ENCODE measurements at places on chromosomes 1 and 21. TPM values are rescaled to one million over a fixed set of nuclear protein-coding genes. Genes with fewer than 3 reads are reported as not detected.

The FCRL1 gene
- total RNA-seq, result 0.65 TPM

The FTCD gene
- total RNA-seq, result 3.8 TPM

The ITGB2 gene
- 9.6 TPM for total RNA-seq

- no peak for DNase-seq
These were observed 84.7 kb upstream of the LYPLAL1 start for GRCh38 chr1:219088778-219089557.

DNA sequence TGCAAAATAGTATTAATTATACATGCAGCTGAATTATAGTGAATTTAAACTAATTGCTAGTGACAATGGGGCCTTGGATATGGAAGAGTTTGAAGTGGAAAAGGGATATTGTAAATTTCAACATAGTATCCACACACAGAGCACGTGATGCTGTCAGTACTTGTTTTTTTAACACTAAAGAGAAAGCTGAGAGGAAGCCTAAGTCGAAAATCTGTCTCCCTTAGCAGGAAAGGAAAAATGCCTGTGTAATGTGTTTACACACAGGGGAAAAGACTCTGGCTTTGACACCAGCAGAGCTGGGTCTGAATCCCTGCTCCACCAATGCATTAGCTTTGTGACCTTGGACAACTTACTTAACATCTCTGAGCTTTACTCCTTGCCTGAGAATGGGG is 42.6 kb downstream of the PCSK9 start:
- DNase-seq, result no peak

DNA sequence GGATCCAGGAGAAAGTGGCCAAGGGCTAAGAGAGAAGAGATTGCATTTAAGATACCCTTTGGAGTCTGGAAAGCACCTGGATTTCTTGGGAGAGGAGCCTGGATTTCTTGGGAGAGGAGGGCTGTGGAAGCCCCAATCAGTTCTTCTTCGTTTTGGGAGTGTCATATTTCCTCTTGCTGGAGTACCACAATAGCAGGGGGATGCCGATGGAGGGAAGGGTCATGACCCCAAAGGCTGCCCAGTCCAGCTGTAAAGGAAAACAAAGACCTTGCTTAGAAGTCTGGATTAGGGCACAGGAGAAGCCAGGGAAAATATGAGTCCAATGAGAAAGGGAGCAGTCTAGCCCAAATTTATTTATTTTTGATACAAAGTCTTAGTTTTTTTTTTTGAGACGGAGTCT is 11.3 kb downstream of the SSR2 start:
- no peak for DNase-seq

GRCh38 chr21:28971171-28971570 is 21.5 kb downstream of the LTN1 start:
- no peak for DNase-seq

DNA sequence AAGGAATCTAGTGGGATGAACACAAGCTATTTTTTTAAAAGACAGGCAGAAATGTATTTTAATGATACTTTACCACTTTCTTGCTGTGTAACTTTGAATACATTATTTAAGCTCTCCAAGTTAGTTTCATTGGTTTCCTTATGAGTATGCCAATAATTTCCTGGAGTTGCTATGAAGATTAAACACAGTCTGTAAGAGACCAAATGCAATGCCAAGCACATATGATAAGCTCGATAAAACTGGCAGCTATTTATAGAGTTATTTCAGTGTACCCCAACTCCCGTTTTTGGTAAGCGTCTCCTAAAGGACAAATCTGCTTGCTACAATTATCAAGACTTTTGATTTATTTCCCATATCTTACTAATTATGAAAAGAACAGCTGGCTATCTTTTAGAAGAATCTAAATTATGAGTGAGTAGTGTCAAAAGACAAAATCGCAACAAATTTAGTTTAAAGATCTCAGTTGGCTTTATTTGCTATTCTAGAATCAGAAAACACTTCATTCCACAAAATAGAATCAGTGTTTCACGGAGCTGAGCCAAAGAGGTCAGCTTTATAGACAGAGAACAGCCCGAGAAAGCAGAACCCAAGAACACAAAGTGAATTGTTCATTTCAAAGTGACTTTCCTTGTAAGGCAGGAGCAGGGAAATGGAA is 7.2 kb upstream of the MAP10 start:
- no peak for DNase-seq

GRCh38 chr21:14870853-14871149 is 194.0 kb downstream of the NRIP1 start:
- DNase-seq, result no peak

GRCh38 chr1:52551507-52552235 is 1.2 kb downstream of the TUT4 start:
- DNase-seq, result no peak

- no peak for DNase-seq
These were observed 49.0 kb upstream of the ACOT11 start for GRCh38 chr1:54499097-54499359.

DNA sequence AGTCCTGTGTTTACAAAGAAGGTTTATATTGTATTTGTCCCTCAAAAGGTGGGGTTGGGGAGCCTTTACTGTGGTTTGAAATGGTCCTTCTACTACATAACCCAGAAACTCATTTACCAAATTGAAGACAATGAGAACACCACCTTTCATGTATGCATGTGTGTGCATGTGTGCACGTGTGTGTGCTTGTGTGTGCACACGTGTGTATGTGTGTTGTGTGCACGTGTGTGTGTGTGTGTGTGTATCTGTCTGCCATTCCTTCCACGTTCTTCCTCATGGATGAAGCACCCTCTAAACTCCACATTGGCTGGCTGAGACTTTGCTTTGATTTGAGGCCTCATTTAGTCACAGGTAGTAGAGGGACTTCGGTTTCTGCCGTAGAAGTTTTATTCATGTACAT is 138.2 kb downstream of the EDEM3 start:
- no peak for DNase-seq

DNA sequence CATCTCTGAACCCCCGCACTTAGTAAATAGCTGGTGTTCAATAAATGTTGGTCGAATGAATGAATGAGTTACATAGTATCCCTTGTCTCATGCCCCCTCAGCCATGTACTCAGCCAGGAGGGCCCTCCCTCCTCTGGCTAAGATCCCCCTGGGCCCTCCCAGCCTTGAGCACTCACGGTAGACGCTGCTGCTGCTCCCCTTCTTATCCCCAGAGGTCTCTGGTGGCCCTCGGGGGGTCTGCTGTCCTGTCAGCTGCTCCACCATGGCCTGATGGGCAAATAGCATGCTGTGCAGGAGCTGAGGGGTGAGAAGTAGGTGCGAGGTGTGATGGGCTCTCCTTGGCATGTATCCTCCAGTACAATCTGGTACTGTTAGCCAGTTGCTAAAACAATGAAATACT is 1.9 kb downstream of the ETV3L start:
- no peak for DNase-seq

DNA sequence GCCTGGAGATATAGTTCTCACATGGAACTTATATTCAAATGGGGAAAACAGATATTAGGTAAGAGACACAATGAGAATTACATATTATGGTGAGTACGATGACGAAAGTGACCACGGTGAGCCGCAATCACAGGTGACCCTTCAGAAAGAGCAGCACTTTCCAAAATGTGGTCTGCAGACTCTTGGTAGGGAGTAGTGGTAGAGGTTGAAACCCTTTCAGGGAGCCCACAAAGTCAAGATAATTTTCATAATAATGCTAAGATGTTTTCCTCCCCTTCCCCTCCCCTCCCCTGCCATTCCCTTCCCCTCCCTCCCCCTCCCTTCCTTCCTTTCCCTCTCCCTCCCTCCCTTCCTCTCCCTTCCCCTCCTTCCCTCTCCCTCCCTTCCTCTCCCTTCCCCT is 83.5 kb upstream of the AKT3 start:
- DNase-seq, result no peak

GRCh38 chr1:15727866-15728534 is 8.1 kb upstream of the SLC25A34 start:
- no peak for DNase-seq

Measured in ovary (tissue), 10 donors.